ENCODE measurements at places on chromosomes 6 and 20. TPM values are rescaled to one million over a fixed set of nuclear protein-coding genes. Genes with fewer than 3 reads are reported as not detected.

KHDC1 gene
- 3.5 TPM for total RNA-seq

THBS2 gene
- 2,099 TPM for total RNA-seq

FBXO30 gene
- total RNA-seq: 14.9 TPM

DOK5 gene
- 55.3 TPM for total RNA-seq

ERVFRD-1 gene
- not detected for total RNA-seq

ZNF391 gene
- total RNA-seq: 1.6 TPM

DZANK1 gene
- total RNA-seq: 1.7 TPM

SUMO4 gene
- 1.2 TPM for total RNA-seq

PDE10A gene
- total RNA-seq: 8.5 TPM

TAB2 gene
- 27.4 TPM for total RNA-seq

TRERF1 gene
- total RNA-seq: 6.2 TPM

HLA-DMB gene
- 0.07 TPM for total RNA-seq

IL17A gene
- not detected for total RNA-seq

PRL gene
- not detected for total RNA-seq

HCRTR2 gene
- not detected for total RNA-seq

SOX18 gene
- 0.07 TPM for total RNA-seq

LINC00237 gene
- total RNA-seq: not detected

LAMA2 gene
- total RNA-seq: 85.8 TPM

HLA-DPA1 gene
- 0.17 TPM for total RNA-seq

MLN gene
- total RNA-seq: not detected

NKX2-4 gene
- not detected for total RNA-seq

TRDN gene
- total RNA-seq: 0.10 TPM

IBTK gene
- 47.4 TPM for total RNA-seq

TUBB2A gene
- total RNA-seq: 75.9 TPM

KCNQ5 gene
- total RNA-seq: 7.8 TPM

NRSN1 gene
- total RNA-seq: not detected

SPATS1 gene
- not detected for total RNA-seq

SNAP91 gene
- total RNA-seq: not detected

LIN28B gene
- not detected for total RNA-seq

VSX1 gene
- total RNA-seq: not detected

PROKR2 gene
- not detected for total RNA-seq

USP49 gene
- 2.8 TPM for total RNA-seq

TUBB1 gene
- total RNA-seq: 0.03 TPM

CTAGE9 gene
- total RNA-seq: not detected

CRIP3 gene
- 0.39 TPM for total RNA-seq
